ENCODE measurements at places on chromosomes 5 and 9. TPM values are rescaled to one million over a fixed set of nuclear protein-coding genes. Genes with fewer than 3 reads are reported as not detected.

- DNase-seq = no peak
Observed at GRCh38 chr5:52751137-52751536, 36.6 kb upstream of the ITGA1 start.

- DNase-seq = no peak
Observed at GRCh38 chr5:150253416-150254208, 36.0 kb downstream of the CAMK2A start.

- no peak for DNase-seq
Observed at GRCh38 chr5:168720575-168720974, 141.4 kb upstream of the PANK3 start.

DNA sequence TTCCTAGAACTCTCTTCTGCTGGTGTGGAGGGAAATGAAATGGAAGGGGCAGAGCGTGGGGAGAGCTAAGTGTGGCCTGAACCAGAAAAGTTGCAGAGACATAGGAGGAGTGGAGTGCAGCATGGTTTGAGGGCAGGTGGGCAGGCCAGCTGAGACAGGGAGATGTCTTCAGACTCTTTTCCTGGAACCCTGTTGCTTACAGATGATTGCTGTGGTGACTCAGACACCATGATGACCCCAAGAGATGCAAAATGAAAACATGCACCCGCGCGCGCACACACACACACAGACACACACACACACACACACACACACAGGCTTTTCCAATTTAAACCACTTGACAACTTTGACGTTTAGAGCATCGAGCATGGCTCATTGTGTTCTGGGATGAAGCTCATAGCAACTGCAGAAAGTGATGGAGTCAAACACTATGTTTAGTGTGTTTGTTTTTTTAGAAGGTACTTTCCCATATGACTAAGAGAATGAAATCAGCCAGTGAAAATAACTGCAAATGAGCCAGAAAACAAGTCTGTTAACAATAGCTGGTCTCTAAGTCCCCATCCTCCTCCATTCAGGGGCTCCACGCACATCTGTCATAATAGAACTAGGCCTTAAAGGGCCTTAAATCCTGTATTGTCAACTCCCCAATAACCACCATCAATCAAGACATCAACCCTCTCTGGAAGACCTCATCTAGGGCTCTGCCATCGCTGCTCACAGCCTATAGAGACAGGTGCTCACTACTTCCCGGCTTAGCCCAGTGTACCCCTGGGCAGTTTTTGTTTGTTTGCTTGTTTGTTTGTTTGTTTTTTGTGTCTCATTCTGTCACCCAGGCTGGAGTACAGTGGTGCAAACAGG, 9.6 kb downstream of the TMOD1 start:
- DNase-seq = peak; percentile 96

- DNase-seq = peak; percentile 97
Observed at GRCh38 chr9:87337335-87338087, 160.2 kb upstream of the DAPK1 start.

DNA sequence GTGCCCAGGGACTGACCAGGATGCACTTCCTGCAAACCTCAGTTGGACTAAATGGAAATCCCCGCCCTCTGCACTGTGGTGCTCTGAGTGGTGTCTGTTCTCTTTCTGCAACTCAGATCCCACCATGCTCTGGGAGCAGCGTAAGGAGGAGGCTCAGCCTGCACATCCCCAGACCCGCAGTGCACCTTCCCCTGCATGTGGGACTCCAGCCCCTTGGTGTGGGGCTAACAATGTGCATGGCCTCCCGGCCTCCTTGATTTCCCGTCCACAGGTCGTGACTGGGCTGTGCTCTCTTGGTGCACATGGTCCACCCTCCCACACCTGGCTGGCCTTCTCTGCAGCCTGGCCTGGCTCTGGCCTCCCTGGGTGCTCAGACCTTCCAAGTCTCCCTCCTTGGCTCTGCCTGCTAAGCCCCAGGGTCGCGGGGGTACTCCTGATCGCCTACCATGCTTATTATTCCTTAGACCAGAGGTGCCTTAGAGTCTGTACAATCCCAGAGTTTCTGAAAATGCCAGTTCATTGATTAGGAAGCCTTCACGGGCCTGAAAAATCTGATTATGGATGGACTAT, 397.5 kb downstream of the IRX2 start:
- DNase-seq = no peak

DNA sequence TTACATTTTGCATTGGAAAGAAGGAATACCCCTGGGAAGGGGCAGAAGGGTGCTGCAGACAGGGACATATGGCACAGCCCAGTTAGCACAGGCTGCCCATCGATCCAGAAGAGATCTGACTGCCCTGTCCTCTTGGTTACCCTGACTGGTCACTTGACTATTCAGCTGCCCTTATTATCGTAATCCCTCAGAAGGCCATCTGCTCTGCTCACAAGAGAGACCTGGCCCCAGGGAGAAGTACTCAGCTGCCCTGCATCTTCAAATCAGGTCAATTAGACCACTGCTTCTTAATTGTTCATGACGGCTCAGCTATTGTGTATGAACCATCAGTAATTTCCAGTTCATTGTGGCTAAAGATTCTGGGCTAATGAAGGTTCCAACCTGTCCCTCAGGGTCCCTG, 345.0 kb downstream of the TLE1 start:
- no peak for DNase-seq

DNA sequence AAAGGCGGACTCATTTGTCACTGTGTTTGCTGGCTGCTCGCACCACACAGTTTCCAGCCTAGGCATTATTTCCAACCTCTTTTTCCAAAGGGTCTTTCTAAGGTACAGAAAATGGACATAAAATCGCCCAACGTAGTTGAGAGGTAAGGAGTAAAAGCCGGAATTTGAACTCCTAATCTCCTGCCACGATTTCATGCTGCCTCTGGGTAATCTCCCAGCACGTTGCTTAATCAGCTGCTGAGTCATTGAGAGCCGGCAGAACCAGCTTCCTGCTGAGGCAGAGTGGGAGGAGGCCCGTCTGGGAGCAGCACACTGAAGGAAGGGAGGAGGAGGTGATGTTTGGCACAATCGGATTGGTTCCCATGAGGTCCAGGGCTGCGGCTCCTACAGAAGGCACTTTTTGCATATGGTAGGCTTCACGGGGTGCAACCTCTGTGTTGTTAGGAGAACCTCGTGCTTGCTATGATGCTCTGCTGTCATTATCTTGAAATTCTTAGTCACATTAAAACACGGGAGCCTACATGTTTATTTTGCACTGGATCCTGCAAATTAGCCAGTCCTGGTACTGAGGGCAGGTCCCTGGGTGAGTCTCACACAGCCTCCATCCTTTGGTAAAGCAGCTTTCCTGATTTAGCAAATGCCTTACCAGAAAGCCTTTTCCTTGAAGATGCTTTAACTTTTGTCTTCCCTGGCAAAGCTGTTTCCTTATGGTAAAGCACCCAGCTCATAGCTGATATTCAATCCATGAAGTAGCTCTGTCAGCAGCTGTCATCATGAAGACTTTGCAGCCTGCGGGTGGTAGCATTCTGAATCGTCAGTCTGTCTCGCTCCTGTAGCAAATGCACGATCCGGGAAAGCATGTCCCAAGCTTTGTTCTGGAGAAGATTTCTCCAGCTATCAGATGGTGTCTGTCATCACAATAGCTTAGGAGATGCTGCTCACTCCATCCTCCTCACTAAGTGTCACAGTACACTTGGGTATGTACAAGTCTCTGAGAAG, 191.6 kb upstream of the MSX2 start:
- peak; percentile 97 for DNase-seq

DNA sequence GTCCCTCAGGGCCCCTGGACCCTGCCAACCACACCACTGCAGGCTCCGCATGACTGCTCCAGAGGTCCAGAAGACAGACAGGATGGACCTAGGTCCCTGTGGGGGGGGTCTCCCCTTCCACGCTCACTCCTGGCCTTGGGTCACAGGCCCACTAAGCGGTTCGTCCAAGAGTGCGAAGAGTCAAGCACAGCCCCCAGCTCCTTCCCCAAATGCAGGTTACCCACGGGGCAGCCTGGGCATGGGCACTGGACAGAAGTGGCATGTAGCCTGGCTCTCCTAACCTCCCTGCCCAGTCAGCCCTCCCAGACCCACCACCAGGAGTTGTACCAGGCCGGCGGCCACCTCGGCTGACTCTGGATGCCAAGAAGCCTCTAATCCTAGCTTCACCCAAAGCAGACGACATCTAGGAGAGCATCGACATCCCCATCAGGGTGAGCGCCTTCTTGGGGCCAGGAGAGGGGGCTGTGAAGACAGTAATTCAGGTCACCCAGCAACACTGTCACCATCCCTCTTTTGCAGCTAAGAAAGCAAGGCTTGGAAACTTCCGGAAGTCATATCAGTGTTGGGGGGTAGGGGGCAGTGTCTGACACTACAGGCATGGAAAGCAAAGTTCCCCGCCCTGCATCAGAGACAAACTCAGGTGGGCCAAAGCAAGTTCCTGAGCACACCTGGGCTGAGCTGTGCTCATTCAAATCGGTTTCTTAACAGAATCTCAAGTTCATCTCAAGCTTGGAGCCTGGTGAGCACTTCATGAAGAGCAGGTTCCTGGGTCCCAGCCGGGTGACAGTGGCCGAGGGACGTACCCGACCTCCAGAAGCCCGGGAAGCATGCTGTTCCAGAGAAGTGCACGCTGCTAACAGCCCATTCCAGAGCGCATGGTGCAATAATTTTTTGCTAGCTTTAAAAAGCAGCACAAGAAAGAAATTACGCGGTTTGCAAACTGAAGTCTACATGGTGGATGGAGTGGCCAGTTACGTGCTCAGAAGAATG, 68.7 kb downstream of the SEMA4D start:
- no peak for DNase-seq

DNA sequence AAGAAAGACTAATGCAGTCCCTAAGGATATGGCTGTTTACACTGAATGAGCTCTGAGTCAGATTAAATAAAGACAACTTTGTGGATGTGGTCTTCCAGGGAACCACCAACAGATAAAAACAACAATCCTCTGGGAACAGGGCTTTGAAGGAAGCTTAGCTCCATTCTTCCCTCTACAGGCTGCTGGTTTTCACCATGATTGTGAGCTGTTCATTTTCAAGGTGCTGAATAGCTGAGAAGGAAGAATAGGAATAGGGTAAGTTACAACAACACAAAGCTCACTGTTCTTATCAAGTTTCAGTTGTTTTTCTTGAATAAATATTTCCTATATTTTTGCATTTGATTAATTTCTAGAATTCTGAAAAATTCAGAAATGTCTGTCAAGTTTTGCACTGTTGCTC, 25.9 kb upstream of the PTAR1 start:
- peak; percentile 24 for DNase-seq

DNA sequence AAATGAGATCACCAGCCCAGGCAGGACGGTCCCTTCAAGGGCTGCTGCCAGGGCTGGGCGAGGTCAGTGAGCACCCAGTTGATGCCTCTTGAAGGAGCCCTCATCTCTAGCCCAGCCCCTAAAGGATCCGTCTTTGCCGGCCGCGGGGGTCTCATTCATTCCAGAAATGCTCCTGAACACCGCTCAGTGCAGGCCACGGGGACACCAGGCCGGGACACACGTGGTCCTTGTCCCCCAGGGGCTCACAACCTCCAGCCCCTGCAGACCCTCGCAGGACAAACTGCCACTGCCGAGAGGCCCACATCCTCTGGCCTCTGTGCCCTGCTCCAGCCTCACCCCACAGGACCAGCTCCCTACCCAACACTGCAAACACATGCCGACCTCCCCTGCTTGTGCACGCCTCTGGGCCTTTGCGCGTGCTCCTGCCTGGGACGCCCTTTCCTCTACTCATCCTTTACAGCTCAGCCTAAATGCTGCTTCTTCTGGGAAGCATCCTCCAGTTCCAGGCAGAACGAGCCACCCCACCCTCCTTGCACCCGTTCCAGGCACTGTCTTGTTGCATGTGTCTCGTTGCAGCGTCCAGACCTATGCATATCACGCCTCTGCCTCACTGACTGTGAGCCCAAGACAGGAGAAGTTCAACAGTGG, 10.3 kb upstream of the LAMC3 start:
- DNase-seq = no peak

GRCh38 chr9:75185585-75186170, 97.4 kb downstream of the OSTF1 start:
- no peak for DNase-seq

DNA sequence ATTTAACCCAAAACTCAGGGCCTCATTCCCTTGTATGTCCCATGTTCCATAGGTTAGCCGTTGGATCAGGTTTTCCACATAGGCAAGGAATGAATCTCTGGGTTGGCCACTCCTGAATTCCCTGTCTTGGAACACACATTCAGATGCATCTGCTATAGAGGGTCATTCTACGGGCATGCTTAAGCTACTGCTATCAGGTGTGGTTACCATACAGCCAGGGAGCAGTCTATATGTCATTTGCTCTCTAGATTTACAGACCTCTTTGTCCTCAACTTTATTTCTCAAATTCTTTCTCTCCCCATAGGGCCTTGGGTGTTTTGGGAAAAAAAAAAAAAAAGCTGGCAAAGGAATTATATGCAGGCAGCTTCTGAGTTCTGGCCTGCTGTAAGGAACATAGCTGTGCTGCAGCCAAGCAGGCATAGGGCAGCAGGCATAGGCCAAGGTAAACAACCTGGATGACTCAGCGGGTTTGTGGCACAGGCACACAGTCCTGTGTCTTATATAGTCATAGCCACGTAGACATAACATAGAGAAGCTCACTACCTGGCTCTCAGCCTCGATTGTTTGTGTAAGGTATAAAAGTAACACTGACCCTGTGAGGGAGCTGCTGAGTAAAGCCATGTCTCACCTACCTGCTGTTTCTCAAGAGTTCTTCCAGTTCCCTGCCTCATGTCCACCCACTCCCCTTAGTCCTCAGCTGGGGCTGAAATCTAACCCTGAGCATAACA, 141.5 kb downstream of the OSTF1 start:
- DNase-seq = peak; percentile 76

DNA sequence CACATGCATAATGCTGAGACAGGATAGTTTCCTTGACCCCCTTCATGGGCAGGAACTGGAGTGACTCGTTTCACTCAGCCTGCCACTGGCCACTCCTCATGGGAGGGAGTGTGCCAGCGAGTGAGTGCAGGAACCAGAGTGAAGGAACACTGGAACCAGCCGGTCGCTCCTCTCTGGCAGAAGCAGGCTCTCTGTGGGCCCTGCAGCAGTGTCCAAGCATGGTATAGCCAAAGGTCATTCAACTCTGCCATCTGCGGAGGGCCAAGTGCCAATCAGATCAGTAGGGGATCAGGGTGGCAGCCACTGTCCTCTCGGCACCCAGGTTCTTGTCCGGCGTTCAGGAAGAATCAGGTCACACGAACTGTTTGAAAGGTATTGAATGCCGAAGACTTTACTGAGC, 169.3 kb upstream of the PPP1R2B start:
- DNase-seq = no peak

GRCh38 chr9:4670591-4670990, 4.3 kb upstream of the SPATA6L start:
- DNase-seq = no peak

GRCh38 chr5:52255308-52255707, 532.4 kb upstream of the ITGA1 start:
- DNase-seq = no peak

GRCh38 chr5:76401801-76402250, 1.3 kb upstream of the IQGAP2 start:
- DNase-seq = no peak

GABBR2 gene
- 0.61 TPM for total RNA-seq

ADRB2 gene
- total RNA-seq = 0.26 TPM

BHMT gene
- 0.93 TPM for total RNA-seq

ANKRD34B gene
- 3.4 TPM for total RNA-seq

PCDHA9 gene
- total RNA-seq = not detected

RASEF gene
- total RNA-seq = 7.0 TPM

Measured in Caki2 (cell line).